CD8-positive, alpha-beta memory T cell (primary cell): ENCODE measurements at places on chromosomes 4 and X.

GRCh38 chr4:83552924-83553323 is 17.0 kb downstream of the GPAT3 start:
- DNase-seq: no peak

DNA sequence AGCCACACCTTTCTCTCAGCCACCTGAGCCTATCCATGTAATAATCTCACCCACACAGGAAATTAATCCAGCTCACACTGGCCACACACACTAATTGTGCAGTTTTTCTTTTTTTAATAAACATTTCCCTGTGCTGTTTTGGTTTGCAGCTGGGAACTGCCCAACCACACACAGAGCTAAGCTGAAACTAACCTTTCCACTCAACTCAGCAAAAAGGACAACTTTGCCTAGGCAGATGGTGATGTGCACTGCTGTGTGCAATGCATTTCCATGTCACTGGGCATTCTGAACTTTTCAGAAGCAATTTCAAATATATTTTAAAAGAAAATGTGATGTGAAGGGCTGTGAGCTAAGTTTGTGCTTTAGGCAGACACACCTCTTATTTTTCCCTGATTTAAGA is 70.0 kb upstream of the TLL1 start:
- no peak for DNase-seq

GRCh38 chrX:50677789-50678188 is 136.2 kb downstream of the SHROOM4 start:
- no peak for DNase-seq

GRCh38 chrX:44667771-44668170 is 125.1 kb upstream of the FUNDC1 start:
- DNase-seq: no peak

- no peak for DNase-seq
These were observed 139.2 kb downstream of the TMEM164 start for GRCh38 chrX:110142096-110142495.

DNA sequence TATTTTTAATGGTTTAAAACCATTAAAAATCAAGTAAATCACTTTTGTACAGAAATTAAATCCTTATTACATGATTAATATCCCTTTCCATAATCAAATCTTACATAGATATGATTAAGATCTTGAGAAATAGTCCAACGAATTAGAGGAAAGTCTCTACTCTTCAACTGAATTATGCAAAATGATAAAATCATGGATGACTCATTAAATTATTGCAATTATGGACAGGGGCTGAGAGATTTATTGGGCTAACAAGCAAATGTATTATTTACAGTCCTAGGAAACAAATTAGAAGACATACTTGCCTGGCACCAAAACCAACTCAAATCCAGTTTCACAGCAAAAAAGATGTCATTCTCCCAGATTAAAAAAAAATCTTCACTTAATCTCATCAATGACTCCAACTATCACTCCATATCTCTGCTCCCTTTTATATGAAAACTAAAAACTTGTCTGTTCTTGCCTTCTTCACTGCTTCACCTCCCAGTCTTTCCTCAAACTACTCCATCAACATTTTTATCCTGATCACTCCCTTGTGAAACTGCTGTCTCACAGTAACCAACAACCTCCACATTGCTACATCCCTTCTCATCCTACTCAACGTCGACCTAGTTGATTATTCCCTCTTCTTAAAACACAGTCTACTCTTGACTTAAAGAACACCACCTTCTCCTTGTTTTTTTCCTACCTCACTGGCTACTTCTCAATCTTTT is 18.4 kb upstream of the DDX60 start:
- no peak for DNase-seq

DNA sequence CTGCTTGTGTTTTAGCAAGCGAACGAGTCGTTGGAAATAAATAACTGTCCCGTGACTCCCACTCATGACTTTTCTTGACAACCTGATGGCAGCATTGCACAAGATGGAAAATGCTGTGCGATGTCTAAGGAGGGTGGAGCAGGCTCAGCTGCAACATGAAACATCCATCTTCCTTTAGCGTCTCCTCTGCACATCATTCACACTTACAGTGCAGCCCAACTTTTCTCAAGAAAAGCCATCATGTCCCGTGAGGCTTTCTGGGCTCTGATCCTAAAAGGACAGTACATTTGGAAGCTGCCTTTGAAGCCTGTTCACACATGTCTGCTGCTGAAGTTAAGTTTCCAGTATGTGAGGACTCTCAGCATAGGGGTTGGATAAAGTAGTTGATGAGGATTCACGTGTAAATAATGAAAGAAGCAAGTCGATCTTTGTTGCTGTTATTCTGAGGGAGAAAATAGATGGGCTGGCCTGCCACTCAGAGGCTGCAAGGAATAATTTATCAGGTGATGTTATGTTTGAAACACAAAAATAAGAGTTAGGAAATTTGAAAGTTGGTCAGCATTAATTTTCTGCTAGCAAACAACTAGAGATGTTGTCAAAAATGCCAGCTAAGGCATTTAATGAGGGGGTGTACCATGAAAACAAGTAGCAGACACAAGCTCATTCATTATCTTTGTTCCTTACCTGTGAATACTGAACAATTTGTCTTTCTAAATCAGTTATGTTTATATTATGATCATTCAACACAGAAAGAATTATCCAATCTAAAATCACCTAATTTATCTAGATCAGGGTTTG is 328.7 kb upstream of the ZFP42 start:
- DNase-seq: no peak

- DNase-seq: no peak
These were observed 93.6 kb downstream of the PPP2R2C start for GRCh38 chr4:6378493-6379445.

- no peak for DNase-seq
These were observed 60.4 kb upstream of the PLAC8 start for GRCh38 chr4:83174844-83175414.

GRCh38 chrX:40579141-40579540 is 1.6 kb upstream of the ATP6AP2 start:
- DNase-seq: no peak

DNA sequence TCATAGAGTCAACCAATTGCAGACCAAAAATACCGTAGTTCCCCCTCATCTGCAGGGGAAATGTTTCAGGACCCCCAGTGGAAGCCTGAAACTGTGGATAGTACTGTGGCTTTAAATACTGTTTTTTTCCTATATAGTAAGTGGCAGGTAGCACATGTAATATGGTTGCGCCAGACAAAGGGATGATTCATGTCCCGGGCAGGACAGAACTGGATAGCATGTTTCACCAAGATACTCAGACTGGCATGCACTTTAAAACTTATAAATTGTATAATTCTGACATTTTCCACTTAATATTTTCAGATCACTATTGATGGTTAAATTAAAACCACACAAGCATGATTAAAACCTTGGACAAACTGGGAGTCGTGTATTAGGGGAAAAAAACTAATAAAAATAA is 276.3 kb upstream of the AGA start:
- DNase-seq: no peak

DNA sequence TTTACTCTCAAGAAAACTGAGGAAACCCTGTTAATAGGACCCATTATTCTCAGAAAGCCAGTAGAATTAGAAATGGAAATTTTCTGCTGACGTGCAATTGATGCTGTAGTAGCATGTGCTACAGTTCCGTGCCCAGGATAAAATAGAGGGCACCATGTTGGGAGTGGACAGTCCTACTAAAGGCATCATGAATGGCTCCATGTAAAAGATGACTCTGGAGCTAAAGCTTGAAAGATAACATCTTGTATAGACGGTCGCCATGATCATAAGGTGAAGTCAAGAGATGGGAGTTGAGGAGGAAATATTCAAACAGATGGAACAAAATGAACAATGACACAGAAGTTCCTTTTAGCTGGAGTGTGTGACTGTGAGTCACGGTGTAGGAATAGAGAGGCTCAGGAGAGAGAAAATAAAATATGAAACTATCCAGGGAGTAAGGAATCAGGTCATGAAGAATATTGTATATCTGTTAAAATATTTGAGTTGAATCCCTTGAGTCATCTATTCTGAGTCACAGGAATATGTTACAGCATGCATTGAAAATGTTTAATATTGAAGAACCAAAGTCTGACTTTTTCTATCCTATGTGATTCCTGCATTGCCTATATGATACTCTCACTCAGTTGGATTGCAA is 31.8 kb downstream of the ANXA10 start:
- no peak for DNase-seq

DNA sequence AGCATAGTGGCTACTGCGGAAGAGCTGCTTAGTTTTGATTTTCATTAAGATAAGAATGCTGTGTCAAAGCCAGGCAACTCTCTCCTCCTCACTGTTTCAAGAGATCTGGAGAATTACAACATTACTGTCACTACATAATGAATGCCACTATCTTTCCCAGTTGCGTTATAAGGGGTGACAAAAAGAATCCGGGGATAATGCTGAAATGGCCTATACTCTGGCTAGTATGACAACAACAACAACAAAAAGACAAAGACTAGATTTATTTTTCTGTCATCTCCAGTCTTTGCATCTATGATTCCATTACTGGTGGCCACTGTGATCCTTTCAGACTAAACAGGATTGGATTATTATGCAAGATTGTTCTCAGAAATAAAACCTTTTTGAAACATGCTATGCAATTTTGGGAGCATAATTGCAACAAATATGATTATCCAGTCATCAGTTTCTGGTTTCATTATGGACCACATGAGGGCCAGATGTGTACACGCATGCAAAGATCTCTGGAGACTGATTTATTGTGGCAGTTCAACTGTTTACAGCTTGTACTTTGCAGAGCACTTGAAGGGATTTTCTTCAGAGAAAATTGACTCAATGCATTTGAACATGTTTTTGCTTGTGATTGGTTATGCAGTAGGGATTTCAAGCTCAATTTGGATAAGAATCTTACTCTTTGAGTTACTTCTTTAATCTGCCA is 31.1 kb upstream of the SPANXB1 start:
- no peak for DNase-seq

- DNase-seq: no peak
These were observed 33.1 kb downstream of the DLG3 start for GRCh38 chrX:70477734-70478075.

GRCh38 chr4:57132743-57133137 is 22.6 kb upstream of the IGFBP7 start:
- DNase-seq: no peak

GRCh38 chr4:38132107-38132673 is 172.0 kb downstream of the PTTG2 start:
- DNase-seq: peak; percentile 59

GRCh38 chr4:138055890-138056289 is 186.3 kb downstream of the SLC7A11 start:
- no peak for DNase-seq

DNA sequence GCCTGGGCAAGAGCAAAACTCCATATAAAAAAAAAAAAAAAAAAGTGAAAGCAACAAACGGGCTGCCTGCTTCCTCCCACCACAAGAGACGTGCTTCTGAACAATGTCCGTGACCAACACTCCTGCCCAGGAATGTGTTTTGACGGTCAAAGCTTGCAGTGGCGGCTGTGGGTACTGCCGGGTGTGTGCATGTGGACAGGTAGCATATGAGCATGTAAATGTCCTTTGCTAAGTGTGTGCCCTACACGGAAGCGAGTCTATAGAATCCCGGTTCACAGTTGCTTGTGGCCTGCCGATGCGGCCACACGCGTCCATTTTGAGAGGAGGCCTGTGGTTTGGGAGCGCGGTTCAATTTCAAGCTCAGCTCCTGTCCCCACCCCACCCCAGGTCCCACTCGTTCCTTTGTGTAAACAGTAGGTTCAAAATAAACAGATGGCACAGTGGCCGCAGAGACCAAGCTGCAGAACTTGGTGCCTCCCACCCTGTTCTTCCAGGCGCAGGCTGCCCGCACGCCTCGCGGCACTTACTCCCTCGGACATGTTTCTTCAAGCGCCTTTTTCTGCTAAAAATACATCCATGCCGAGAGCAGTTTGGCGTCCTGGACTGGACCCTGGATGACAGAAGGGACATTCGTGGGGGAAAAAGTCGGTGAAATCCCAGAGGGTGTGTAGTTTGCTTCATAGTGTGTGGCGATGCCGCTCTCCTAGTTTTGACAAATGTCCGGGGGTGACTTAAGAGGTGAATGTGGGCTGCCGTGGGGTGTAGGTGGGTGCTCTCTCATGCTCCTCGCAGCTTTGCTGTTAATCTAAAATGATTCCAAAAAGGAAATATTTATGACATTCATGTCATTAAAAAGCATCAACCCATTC is 11.5 kb upstream of the NKX1-1 start:
- no peak for DNase-seq

DNA sequence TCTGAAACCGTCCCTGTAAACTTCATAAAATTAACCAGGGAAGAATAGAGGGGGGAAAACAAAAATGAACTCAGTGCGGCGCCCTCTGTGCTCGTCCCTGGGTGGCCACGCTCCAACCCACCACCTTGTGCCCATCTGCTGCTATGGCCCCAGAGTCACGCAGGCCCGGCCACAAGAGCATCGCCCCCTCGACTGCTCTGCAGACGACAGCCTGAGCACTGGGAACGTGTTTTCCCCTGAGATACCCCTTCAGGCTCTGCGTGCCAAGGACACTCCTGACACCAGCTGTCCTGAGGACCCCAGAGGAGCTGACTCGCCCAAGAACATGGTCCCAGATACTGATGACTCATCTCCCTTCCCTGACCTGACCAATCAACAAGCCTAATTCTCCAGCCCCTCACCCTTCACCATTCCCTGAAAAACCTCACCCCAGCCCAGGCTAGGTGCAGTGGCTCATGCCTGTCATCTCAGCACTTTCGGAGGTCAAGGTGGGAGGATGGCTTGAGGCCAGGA is 64.1 kb upstream of the GPR78 start:
- DNase-seq: no peak

DNA sequence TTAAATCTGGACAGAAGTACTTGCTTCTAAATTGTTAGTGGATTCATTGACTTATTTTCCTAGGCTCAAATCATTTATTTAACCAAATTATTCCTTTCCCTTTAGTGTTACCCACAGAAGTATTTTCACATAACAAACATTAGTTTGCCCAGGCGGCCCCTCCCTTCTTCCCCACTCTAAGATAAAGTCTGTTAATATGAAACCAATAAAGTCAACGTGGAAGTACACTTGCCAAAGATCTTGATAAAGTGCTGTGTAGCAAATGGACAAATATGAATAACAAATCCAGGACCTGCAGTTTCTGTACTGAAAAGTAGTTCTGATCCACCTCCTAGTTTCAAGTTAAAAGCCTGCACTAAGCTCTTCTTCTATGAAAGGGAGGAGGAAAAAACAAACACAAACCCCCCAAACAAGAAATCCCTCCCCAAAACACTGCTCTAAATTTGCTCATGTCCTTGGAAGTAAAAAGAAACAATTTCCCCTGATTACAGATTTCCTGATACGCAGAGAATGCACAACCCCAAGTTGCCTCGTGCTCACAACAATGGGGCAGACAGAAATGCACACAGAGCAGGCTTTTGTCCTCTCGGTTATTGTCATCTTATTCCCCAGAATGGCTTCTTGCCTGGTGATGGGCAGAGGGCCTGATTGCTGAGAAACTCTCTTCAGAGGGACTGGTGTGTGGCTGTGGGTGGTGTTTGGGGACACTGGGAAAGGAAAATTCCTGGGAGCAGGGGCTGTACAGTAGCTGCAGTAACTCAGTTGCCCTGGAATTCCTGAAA is 23.2 kb downstream of the TMSB4X start:
- DNase-seq: no peak

GRCh38 chr4:69735119-69735518 is 25.3 kb downstream of the SULT1B1 start:
- DNase-seq: no peak

GRCh38 chr4:13543839-13544605 is at the start of gene NKX3-2:
TSS of gene NKX3-2 (minus strand) at chr4:13544508. CDS start at chr4:13544414, 94 bp downstream.
- no peak for DNase-seq

- DNase-seq: no peak
These were observed 1023.8 kb downstream of the FAT4 start for GRCh38 chr4:126338548-126338947.
